Activated naive CD4-positive, alpha-beta T cell treated with anti-CD3 and anti-CD28 coated beads for 36 hours (primary cell): ENCODE measurements at places on chromosomes 7 and 10. TPM values are rescaled to one million over a fixed set of nuclear protein-coding genes. Genes with fewer than 3 reads are reported as not detected.

DNA sequence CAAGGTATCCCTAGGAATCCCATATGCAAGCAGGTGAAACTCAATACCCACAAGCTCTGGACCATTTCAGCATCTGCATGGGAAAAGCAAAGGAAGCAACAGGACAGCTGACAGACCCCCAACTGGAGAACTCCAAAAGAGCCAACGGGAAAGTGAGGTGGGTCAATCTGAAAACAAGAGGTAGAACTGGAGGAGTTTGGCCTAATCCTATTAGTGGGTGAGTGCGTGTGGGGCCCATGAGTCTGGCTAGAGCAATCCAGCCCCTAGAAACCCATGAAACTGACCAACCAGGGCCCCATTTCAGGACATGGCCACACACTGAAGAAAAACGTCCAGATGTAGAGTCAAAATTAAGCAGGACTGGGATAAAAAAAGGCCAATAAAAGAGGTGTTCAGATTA lies 26.6 kb upstream of the WNT8B start:
- DNase-seq = no peak

GRCh38 chr10:4519658-4520402 lies 306.2 kb upstream of the AKR1E2 start:
- no peak for DNase-seq

Gene CDK13
- total RNA-seq = 28.1 TPM

Gene PKD2L1
- total RNA-seq = not detected

DNA sequence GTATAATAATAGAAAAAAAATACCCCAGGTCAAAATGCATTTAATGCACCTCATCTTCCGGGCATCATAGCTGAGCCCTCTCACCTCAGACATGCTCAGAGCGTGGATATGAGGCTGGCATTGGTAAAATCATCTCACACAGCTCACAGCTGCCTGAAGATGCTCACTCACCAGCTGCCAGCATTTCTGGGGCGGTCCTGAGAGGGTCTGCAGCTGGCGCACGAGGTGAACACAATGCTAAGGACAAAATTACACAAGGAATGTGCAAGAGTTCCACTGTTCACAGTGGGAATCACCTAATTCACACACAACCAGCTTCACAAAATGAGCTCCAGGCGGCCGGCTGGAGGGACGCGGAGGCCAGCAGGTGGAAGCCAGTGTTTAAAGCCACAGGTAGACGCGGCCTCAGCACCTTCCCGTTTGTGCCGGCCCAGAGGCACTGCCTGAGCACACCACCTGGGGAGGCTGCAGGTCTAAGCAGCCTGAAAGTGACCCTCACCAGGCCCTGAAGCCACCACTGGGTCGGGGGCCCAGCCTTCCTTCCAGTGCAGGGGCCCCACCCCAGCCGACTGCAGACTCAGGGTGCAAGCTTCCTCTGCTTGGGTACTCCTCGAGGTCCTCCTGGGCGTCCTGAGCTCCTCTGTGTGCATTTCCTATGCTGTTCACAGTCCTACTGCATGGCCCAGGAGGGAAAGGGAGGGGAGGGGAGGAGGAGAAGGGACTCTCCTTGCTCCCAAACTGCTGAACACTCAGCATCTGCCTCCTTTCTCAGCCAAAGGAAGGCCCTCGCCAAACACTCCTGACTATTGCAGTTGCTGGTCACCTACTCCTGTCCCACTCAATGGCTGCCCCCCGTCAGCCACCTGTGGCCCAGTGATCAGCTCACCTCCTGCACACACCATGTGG lies 61.2 kb upstream of the FAM20C start:
- no peak for DNase-seq

Gene STAMBPL1
- 23.6 TPM for total RNA-seq

GRCh38 chr10:29443745-29444523 lies 155.1 kb downstream of the LYZL1 start:
- peak; percentile 35 for DNase-seq

DNA sequence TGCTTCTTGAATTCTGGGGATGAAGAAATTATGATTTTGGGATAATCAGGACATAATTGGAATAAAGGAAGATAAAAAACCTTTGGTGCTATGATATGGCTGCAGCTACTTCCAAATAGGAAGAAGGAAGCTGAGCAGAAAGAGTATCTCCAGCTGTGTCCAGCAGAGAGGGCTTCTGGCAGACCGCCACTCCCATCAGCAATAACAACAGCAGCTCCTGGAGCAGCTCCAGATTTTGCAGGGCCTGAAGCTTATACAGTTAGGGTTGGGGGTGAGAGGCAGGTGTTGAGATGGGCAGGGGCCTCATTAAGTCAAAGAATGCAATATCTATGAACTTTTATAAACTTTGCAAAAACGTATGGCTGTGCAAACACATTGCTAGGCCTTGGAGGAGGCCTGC lies 62.3 kb downstream of the C10orf120 start:
- no peak for DNase-seq

Gene HOXA4
- total RNA-seq = not detected

GRCh38 chr10:80463868-80464267 lies 9.8 kb downstream of the TSPAN14 start:
- no peak for DNase-seq

DNA sequence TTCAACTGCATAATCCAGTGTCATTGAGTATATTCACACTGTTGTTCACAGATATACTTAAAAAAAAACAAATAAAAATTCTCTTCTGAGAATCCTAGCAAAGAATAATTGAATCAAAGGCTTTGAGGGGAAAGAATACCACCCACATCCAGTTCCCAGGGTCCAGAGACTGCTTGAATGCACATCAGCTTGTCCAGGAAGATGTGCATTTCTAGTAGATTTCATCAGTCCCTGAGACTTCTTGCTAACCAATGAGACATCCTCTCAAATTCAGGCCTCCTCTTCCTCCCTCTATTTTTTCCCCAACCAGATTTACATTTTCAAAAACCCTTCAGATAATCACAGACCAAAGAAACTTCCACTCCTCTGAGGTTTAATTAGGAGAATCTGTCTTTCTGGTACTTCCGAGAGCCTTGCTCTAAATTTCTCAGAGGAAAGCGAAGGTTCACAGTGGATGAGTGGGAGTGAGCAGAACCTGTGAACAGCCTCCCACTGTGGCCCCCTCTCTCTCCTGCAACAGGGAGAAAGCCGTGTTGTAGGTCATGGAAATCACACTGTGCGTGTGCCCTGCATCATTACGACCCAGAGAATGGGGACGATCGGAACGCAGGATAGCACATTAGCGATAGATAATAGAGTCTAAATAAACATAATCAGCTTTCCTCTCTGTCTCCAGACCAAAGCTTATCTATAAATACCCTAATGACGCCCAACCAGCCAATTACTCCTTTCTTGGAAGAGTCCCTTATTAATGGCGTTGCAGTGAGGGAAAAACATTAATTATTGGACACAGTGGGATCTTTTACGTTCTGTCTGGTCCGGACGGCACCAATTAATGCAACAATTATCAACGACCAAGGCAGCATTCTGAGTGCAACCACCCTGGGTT lies 212.5 kb downstream of the EMX2 start:
- no peak for DNase-seq

- no peak for DNase-seq
Observed at GRCh38 chr7:66804001-66804400, 63.5 kb downstream of the RABGEF1 start.

DNA sequence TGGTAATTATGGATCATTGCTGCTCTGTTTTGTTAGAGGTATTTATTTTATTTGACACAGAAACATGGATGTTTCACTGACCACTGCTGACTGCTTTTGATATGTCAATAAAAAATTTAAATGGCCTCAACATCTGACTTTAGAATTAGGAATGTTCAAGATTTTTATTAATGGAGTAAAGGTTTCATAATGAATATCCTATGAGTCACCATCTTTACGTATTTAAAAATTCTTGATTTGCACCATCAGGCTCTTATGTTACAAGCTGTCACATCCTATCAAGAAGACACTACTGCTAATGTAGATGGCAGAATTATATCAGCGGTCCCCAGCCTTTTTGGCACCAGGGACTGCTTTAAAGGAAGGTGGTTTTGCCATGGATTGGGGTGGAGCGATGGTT lies 578.7 kb upstream of the NRP1 start:
- no peak for DNase-seq
